T-helper 2 cell (primary cell): ENCODE measurements at places on chromosomes 13 and 19.

- DNase-seq: no peak
These were observed 3.4 kb downstream of the ZNF576 start for GRCh38 chr19:43599635-43600295.

DNA sequence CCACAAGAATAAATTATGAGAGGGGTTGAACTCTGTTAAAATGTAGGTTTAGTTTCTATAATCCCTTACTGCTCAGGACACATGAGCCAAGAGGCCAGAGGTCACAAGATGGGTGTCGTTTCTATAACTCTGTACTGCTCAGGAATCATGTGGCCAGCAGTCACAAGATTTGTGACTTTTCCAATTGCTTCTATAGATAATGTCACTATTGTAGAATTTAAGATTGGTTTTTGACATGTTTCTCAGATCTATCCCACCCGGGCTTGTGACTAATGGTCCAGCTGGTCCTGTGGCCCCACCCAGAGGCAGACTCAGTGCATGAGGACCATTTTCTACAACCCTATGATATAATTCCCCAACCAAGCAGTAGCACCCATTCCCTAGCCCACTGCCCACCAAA, 662.0 kb upstream of the KLF12 start:
- no peak for DNase-seq

DNA sequence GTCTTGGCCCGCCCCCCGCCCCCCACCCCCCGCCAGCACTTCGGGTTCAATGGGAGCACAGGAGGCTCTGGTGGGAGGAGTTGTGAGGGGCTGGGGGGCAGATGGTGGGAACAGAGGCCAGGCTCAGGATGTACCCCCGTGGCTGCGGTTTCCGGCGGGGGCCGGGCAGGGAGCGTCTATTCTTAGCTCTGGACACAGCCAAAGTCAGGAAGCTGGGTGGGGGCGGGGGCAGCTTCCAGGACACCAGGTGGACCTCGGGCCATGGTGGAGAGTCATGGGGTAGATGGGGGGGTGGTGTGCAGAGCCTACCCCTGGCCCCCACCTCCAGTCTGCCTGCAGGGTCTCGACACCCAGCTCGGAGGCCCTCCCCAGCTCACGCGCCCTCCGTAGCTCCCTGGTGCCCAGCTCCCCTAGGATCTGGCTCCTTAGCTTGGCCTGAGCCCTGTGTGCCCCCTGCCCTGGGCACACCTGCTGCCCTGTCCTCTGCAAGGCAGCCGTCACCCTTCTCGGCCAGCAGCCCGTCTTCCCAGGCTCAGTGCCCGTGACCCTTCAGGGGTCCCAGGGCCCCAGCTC, 2.2 kb upstream of the TBXA2R start:
- DNase-seq: no peak

DNA sequence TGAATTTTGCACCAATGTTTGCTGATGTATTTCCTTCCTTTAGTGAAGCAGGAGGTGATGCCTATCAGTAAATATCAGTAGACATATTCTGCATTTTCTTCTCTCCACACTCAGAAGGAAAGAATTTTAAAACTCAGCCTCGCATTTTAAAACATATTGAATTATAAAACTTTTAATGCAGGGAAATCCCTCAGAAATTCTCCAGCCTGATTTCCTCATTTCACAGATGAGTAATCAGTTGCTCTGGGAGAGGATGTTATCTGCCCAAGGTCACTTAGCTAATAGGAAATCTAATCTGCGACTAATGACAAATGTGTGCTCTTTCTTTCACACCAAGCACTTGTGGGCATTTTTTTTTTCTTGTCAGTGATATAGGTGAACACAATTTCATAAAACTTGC, 320.6 kb downstream of the ITGBL1 start:
- DNase-seq: no peak

GRCh38 chr13:40987606-40988280, 31.4 kb downstream of the ELF1 start:
- DNase-seq: no peak

- no peak for DNase-seq
These were observed 575.8 kb upstream of the KLF12 start for GRCh38 chr13:74710006-74710405.

DNA sequence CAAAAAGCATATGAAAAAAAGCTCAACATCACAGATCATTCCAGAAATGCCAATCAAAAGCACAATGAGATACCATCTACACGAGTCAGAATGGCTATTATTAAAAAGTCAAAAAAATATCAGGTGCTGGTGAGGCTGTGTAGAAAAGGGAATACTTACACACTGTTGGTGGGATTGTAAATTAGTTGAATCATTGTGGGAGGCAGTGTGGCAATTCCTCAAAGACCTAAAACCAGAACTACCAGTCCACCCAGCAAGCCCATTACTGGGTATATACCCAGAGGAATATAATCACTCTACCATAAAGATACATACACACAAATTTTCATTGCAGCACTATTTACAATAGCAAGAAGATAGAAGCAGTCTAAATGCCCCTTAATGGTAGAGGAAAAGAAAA, 529.9 kb downstream of the SLITRK1 start:
- DNase-seq: no peak

DNA sequence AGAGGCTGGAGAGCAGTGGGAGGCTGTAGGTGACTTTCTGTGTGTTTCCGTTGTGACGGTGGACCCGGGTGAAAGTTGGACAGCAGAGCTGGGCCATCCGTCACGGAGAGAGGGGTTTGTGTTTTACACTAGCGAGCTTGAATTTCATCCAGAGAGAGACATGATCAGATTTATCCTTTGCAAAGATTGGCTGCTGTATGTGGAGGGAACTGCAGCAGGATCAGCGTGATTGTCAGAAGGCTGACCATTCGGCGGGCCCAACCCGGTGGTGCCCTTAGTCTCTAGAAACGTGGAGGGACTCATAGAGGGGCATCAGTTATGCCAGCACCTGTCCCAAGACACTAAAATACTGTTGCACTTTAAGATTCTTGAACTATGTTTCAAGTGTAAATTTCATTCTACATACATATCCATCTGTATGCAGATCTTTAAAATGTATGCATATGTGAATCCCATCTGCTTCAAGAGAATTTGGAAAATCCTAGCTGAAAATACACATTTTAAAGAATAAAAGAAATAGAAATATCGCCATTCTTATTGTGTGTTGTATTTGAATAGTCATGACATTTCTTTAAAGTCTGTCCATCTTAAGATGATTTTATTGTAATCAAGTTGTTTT, 7.0 kb downstream of the FAM124A start:
- no peak for DNase-seq

GRCh38 chr13:35992964-35993363, 138.2 kb downstream of the DCLK1 start:
- DNase-seq: no peak

GRCh38 chr13:114068656-114069318, 63.6 kb downstream of the RASA3 start:
- no peak for DNase-seq
